ENCODE measurements at places on chromosomes 12 and 14.

GRCh38 chr12:59282999-59283398 is 312.8 kb upstream of the SLC16A7 start:
- DNase-seq: no peak

- no peak for DNase-seq
These were observed 73.9 kb downstream of the HSD17B6 start for GRCh38 chr12:56836800-56837663.

GRCh38 chr12:118206107-118206412 is 70.1 kb downstream of the PEBP1 start:
- DNase-seq: no peak

- DNase-seq: no peak
These were observed 940.2 kb downstream of the DIO2 start for GRCh38 chr14:79271122-79271521.

- DNase-seq: no peak
These were observed 19.7 kb upstream of the CLMN start for GRCh38 chr14:95339301-95339865.

DNA sequence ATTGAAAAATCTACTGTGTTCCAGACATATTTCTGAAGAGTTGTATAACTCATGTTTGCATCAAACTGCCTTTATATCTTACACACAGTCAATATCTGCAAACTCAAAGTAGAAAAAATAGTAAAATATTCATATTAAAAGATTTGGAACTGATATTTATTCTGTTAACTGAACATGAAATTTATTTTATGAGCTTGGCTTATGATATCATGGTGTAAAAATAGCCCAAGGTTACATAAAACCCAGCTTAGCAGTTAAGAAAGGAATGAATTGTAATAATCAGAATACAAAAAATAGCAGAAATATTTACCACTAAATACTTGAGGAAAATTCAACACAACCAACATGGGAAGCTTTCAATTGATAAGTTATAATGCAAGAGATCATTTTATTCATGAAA is 367.9 kb downstream of the FLRT2 start:
- no peak for DNase-seq

- DNase-seq: no peak
These were observed 217.6 kb upstream of the SFSWAP start for GRCh38 chr12:131493068-131493826.

GRCh38 chr12:67468549-67469245 is 179.8 kb upstream of the DYRK2 start:
- DNase-seq: no peak

- DNase-seq: no peak
These were observed 42.4 kb downstream of the CKAP4 start for GRCh38 chr12:106205208-106206069.

- no peak for DNase-seq
These were observed 165.2 kb downstream of the BRMS1L start for GRCh38 chr14:35991356-35991755.

- no peak for DNase-seq
These were observed 30.0 kb downstream of the SLC38A2 start for GRCh38 chr12:46342562-46343033.

DNA sequence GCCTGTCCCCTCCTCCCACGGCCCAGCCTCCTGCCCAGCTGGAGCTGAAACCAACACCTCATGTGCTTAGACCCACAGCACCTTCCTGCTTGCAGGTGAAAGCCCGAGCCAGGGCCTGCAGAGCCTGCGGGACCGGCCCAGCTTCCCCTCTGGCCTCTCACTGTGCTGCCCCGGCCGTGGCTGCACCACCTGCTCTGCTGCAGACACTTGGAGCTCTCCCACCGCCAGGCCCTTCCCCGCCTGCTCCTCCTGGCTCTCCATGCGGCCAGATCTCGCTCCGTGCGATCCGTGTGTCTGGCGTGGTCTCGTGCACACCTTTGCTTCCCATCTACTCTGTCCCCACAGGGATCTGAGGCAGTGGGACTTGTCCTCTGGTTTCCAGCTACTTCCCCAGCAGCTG is 72.2 kb upstream of the FBRSL1 start:
- DNase-seq: no peak

DNA sequence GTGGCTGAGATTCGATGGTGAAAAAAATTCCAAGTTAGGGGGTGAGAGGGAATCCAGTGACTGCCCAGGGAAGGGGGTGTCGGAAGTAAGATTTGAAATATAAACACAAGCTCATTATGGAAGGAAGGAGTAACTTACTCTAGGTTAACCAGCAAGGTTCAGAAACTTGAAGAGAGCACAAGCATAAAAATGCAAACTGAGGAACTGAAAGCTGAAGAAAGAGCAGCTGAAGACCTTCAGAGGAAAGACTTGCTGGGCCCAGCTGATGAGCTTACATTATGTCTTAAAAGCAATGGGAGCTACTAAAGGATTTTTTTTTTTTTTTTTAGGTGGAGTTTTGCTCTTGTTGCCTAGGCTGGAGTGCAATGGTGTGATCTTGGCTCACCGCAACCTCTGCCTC is 189.7 kb upstream of the GRIN2B start:
- DNase-seq: peak; percentile 42

GRCh38 chr12:99495799-99496198 is 151.8 kb upstream of the GARIN6 start:
- DNase-seq: no peak

DNA sequence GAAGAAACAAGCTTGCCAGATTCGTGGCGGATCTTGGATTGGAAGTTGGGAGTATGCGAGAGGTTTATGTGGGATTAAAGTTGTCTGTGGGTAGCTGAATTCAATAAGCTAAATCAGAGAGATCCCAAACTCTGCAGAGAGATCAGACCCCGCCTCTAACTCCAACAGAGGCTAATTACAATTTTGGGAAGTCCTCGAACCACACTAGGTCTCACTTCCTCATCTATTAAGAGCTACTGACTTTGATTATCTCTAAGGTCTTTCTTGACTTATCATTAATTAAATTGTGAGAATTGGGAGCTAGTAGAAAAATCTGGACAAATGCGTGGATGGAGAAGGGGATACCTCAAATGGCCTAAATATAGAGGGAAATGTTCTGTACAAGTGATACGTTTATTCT is 9.1 kb downstream of the NTF3 start:
- DNase-seq: no peak

DNA sequence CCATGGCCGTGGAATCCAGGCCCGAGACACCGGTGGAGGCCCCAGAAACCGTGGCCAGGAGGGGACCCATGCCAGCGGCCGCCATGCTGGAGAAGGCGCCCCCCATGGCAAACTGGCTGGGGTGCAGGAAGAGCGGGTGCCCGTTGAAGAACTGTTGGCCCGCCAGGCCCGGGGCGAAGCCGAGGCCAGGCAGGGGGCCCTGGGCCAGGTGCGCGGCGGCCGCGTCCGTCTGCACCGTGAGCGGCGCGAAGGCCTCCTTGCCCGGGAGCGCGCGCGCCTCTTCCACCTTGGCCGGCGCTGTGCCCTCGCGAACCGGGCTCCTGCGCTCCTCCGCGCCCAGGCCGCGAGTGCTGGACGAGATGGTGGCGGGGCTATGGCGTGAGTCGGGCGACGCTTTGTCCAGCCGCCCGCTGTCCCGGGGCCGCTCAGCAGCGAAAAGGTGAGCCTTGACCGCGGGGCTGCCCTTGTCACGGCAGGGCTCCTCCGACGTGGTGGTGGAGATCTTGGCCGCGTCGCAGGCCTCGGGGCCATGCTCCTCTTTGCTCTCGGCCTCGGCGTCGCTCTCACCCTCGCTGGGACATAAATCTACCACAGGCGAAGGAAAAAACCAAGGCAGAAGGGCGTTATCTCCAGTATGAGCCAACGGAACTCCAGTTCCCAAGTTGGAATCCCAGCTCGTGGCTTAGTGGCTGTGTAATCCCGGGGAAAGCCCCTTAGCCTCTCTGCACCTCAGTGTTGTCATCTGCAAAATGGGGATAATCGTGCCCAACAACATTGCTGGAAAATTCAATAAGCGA is 9.5 kb downstream of the TBX3 start:
- DNase-seq: no peak

- no peak for DNase-seq
These were observed 37.6 kb downstream of the SPTSSA start for GRCh38 chr14:34424488-34424887.

GRCh38 chr14:69606258-69607184 is 4.9 kb upstream of the SUSD6 start:
- DNase-seq: no peak

DNA sequence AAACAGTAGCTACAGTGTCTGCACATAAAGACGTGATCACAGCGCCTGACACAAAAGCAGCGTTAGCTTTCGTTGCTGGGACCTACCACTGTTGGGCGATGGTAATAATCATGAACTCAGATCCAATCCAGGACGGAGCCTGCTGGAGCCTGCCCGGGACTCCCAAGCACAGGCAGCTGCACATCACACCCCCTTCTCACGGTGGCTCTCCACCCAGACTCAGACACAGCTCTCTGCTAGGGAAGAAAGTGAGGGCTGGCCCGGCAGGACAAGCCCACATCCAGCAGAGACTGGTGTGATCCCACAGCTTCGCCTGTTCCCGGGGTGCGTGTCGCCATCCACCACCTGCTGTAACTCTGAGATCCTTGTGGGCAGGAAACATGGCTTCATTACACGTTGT is 49.9 kb upstream of the FOXN3 start:
- DNase-seq: no peak

GRCh38 chr14:91509878-91510170 is 286 bp downstream of the PPP4R3A start:
- no peak for DNase-seq

DNA sequence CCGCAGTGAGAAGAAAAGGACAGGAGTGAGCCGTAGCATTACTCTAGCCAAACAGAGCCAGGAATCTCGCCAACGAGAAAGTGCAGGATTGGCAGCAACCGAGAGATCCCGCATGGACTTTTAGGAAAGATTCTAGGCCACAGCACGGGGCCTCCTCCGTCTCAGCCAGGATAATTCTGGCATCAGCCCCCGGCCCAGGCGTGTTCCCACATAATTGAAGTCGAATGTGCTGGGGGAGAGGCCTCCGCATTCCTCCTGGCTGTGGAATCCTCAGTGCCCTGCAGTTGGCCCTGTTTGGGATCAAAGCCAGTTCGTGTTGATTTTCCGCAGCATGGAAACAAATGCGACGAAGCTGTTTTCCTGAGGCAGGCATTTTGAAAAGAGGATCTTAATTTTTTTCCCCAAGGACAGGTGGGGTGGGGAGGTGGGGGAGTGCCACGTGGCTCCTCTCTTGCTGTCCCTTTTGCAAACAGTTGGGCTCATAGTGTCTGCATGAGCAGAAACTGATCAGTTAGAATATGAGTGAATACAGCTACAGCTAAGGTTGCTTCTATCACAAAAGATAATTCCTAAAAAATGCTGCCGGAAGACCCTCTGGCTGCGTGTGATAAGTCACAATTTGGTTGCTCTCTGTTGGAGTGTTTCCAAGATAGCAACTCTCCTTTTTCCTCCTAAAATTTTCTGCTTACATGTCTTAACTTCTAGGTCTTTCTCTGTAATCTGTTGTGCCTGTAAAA is 37.3 kb upstream of the ATXN2 start:
- no peak for DNase-seq

- DNase-seq: no peak
These were observed 695 bp upstream of the TNFAIP2 start for GRCh38 chr14:103122585-103122946.

DNA sequence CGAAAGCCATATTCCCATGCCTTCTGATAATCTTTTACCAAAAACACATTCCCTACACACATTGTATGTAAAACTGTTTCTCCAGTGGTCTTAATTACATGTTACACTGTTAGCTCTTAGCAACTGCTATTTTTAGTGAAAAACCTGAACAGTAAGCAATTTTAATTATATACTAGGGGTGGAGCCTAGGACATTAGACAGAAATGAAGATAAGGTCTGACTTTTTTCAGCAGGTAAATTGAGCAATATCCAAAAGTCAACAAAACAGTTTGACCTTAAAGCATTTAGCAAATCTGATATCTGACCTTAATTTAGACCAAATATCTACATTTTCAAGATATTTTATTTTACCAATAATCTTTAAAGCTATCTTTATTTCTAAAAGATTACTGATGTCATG is 60.2 kb downstream of the PDE6H start:
- no peak for DNase-seq

GRCh38 chr12:7750350-7750749 is 3.2 kb upstream of the CLEC4C start:
- no peak for DNase-seq

DNA sequence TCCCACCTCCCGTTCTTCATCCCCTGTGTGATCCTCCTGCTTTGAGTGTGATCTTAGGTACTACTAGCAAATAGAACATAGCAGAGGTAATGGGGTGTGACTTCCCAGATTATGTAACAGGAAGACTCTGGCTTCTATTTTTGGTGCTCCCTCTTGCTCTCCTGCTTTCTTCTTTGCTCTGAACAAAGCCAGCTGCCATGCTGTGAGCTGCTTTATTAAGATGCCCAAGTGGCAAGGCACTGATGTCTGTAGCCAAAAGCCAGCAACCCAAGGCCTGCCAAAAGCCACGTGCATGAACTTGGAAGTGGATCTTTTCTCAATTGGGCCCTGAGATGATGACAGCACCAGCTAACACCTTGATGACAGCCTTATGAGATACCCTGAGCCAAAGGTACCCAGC is 5.8 kb upstream of the MFAP5 start:
- no peak for DNase-seq

DNA sequence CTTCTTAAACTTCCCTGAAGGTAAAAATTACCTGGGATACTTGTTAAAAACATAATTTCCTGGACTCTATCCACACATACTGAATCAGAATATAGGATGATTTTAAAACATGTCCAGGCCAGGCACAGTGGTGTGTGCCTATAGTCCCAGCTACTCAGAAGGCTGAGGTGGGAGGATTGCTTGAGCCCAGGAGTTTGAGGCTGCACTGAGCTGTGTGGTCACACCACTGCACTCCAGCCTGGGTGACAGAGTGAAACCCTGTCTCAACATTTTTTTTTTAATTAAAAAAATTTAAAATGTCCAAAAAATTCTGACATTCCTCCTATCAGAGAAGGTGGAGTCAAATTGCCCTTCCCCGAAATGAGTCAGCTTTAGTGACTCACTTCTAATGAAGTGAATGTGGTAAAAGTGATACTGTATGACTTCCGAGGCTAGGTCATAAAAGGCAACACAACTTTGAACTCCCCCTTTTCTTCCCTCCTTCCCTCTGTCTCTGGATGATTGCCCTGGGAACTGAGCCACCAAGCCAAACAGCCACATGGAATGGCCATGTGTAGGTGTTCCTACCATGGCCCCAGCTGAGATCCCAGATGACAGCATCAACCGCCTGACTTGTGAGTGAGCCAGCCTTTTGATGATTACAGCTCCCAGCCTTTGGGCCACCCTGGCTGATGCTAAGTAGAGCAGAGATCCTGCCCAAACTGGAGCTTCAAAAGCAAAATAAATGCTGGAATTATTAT is 36.3 kb downstream of the LIMA1 start:
- peak; percentile 62 for DNase-seq

DNA sequence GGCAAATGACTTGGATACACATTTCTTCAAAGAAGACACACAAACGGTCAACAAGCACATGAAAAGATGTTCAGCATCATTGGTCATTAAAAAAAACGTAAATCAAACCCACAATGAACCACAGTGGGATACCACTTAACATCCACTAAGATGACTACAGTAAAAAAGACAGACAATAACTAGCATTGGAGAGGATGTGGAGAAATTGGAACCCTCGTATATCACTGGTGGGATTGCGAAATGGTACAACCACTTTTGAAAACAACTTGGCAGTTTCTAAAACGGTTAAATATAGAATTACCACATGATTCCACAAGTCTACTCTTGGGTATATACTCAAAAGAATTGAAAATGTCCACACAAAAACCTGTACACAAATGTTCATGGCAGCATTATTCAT is 25.2 kb upstream of the PPFIBP1 start:
- no peak for DNase-seq

All from GM12878 (cell line).